Endothelial cell of umbilical vein (primary cell): ENCODE measurements at places on chromosomes 12 and 14.

GRCh38 chr12:28988325-28988704, 160.8 kb upstream of the FAR2 start:
- DNase-seq: no peak

DNA sequence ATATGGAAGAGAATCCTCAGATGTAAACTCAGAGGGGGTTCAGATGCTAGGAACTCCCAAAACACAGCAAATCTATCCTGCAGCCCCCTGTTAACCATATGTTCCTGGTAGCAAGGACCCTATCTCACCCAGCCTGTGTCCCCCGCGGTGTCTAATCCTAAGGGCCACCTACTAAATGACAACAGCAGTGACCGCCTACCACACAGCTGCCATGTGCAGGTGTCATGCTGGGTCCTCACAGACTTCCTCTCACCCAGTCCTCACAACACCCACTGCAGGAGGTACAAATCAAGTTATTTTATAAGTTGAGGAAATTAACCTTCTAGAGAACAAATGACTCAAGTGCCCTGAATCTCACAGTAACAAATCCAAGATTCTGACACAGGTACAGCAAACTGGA, 73.9 kb downstream of the ITPK1 start:
- DNase-seq: no peak

- no peak for DNase-seq
These were observed 58.8 kb upstream of the NUDT4 start for GRCh38 chr12:93318720-93319522.

GRCh38 chr14:38056270-38056669, 151.4 kb upstream of the SSTR1 start:
- DNase-seq: no peak
